Cardiac muscle cell (in vitro differentiated cells and primary cell): ENCODE measurements at places on chromosomes 1 and 21.
A peak's percentile ranks its signal among the peaks of the same experiment; 100 is the strongest.

- no peak for DNase-seq
These were observed 413.9 kb downstream of the LRRIQ3 start for GRCh38 chr1:73784026-73784425.

GRCh38 chr21:45294509-45295291, 7.0 kb upstream of the POFUT2 start:
- peak; percentile 66 for DNase-seq

DNA sequence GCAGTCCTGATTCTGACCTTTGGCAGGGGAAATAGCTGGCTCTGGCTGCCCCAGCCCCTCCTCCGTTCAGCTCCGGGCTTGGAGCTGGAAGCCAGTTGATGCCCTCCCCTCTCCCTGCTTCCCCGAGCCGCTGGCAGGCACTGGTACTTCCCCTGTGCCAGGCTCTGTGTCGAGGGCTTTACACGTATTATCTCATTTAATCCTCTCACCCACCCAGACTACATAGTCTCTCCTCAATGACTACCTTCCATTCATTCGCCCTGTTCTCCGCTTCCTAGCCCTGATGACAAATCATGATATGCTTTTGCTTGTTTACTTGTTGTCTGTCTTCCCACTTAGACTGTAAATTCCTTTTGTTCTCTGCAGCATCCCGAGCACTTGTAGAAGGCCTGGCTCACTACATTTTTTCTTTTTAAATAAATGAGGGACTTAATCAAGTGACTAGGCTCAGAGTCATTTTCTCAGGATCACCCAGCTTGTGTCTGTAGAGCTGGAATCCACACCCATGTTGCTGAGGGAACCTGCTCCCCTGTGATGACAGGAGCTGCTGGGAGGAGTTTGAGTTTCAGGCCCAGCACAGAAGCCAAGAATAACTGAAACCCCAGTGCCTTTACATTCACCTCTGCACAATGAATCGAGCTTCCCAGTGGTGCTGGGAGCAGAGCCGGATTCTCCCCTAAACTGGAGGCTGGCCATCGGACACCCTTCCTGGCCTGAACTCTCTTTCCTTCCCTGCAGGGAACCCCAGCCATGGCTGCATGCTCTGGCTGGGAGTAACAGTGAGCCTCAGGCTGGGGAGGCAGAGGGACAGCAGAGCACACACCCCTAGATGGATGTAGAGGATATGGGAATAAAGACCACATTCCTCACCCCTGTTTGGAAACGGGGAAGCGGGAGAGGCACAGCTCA, 58.3 kb downstream of the UBIAD1 start:
- no peak for DNase-seq

DNA sequence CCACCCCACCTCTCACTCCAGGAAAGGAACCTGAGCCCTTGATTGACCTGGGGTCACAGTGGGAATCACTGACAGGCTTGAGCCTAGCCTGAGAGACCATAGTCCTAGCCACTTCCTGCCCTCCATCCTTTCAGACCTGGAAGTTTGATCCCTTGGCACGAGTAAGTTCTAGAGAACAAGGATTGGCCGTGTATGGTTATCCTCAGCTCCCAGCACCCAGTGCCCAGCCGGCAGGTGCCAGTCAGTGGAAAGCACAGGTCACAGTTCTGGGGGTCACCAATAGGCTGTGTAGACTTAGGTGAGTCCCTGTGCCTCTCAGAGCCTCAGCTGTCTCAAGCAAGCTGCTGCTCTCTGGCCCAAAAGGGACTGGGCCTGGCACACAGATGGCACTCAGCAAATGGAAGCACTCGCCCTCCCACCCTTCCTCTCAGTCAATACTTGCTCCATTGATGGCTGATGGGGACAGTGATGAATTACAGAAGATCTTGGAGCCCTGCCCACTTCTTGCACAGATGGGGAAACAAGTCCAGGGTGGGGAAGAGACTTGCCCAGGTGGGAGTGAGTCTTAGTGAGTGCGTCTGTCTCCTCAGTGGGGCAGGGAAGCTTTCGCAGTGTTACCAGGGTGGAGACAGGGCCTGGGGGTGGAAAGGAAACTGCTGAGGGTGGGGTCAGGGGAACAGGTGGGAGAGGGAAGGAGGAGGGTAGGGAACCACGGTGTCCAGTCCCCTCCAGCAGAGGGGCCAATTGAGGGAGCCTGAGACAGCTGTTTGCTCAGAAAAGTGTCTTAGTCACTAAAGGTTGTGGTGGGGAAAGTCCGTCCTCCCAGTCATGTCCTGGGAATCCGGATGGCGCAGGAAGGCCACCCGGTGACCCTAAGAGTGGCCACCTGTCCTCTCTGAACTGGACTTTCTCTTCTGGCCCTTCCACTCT, 2.6 kb upstream of the KCNQ4 start:
- no peak for DNase-seq

DNA sequence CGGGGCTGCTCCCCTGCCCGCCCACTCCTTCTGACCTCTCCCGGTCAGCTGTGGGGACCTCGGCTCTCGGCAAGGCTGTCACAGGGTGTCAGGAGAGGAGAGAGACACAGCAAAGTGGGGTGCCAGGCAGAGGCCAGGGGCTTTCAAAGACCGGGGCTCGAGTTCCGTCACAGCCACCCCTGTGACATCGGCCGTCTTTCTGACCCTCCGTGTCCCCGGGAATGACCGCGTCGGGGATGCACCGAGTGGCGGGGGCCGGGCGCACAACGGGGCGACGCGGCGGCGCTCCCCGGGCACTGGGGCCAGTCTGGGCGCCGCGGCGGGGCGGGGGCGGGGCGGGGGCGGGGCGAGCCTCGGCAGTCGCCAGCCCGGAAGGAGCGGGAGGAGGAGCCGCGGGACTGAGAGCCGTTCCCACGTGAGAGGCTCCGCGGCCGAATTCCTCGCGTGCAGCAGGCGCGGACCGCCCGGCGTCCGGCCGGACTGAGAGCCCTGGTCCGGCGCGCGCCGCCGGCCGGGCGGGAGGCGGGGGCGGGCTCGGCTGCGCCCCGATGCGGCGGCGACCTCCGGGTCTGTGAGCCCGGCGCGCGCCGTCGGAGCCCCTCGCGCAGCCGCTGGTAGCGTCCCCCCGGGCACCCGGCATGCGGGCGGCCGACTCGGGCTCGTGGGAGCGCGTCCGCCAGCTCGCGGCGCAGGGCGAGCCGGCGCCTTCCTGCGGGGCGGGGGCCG, 229.7 kb upstream of the TMEM51 start:
- DNase-seq = peak; percentile 81

- peak; percentile 75 for DNase-seq
These were observed 3.9 kb upstream of the NUAK2 start for GRCh38 chr1:205325334-205325884.

- DNase-seq = no peak
These were observed 26.2 kb upstream of the HHAT start for GRCh38 chr1:210302501-210302900.

DNA sequence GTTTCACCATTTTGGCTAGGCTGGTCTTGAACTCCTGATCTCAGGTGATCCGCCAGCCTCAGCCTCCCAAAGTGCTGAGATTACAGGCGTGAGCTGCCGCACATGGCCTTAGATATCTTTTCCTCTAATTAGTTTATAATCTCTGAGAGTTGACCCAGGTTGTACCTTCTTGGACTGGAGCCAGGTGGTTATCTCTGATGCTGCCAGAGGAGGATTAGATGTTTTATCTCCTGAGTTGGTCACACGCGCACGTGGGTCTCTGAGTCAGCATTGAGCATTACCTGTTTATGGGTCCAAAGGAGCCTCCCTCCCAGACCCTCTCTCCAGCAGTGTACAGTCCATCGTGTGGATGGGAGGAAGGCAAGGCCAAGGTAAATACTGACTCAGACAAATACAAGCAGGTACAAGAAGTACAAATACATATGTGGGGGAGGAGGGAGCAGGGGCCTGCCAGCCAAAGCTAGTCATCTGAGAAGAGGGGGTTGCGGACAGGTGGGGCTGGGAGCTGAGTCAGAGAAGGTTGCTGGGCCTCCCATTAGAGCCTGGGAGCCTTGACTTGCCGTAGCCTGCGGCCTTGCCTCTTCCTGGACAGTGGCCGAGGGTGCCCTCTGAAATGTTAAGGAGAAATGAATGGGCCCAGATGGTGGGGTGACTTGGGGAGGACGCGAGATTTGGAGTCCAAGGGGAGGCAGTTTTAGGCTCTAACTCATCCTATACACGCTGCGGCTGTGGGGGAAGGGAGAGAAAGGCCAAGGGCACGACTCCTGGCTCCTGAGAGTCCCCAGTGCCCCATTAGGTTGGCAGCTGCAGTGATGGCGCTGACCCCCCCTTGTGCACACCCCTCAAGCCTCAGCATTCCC, 13.1 kb downstream of the IL6R start:
- DNase-seq = no peak

GRCh38 chr1:60059468-60059867, 14.1 kb downstream of the C1orf87 start:
- DNase-seq = no peak

- no peak for DNase-seq
These were observed 339.9 kb downstream of the NTNG1 start for GRCh38 chr1:107480548-107481415.

DNA sequence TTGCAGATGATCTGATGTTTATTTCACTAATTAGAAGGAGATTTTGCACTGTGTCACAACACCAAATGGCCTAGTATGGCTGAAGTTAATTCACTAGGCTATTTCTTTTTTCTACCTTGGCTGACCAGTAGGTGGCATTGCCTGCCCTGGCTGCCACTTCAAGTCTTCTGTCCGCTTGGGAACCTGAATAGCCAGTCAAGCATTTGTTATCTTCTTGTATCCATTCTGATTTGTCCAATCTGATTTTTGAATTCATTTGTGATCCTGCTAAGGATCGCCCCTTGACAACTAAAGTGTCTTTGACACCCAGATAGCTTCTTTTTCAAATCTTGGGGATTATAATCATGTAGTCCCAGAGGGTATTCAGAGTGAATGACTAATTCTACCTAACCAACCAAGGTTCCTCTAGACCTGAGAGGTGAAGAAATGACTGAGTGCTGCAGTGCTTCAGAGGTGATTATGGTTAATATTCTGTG, 99.4 kb downstream of the GIPC2 start:
- peak; percentile 76 for DNase-seq

GRCh38 chr1:234915924-234916675, 212.5 kb downstream of the TOMM20 start:
- DNase-seq = peak; percentile 64

- no peak for DNase-seq
These were observed 4.2 kb downstream of the RAP1GAP start for GRCh38 chr1:21664806-21665588.

- DNase-seq = peak; percentile 69
These were observed 214.2 kb downstream of the RERE start for GRCh38 chr1:8603220-8603616.

DNA sequence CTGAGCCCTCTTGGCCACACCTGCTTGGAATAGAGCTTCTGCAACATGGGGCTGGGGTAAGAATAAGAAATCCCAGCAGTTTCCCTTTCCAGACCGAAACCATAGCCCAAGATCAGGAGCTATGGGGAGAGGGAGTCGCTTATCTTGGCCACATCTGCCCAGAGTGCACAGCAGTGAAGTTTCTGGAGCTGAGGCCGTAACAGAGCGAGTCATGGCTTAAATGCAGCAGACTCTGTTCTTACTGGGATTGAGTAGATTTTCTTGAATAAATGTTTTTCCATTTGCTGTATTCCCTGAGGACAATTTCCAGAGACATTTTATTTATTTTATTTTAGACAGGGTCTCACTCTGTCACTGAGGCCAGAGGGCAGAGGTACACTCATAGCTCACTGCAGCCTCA, 33.5 kb downstream of the CFAP57 start:
- DNase-seq = peak; percentile 38

DNA sequence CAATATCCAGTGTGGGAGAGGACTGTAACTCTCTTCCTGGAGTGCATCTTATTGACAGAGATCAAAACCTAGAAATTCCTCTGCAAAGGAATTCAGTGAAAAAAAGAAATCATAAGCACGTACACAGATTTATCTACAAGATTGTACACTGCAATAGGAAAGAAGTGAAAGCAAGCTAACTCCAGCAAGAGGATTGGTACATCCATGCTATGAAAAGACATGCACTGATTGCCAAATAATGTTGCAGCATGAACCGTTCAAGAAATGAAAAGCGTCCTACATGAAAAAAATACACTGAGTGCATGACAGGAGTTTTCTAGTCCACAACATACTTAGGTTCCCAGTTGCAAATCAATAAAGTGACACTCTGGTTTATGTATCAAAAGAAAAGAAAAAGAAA, 1.9 kb upstream of the MGST3 start:
- peak; percentile 34 for DNase-seq

- no peak for DNase-seq
These were observed 97.4 kb downstream of the PRDM16 start for GRCh38 chr1:3166206-3166918.

DNA sequence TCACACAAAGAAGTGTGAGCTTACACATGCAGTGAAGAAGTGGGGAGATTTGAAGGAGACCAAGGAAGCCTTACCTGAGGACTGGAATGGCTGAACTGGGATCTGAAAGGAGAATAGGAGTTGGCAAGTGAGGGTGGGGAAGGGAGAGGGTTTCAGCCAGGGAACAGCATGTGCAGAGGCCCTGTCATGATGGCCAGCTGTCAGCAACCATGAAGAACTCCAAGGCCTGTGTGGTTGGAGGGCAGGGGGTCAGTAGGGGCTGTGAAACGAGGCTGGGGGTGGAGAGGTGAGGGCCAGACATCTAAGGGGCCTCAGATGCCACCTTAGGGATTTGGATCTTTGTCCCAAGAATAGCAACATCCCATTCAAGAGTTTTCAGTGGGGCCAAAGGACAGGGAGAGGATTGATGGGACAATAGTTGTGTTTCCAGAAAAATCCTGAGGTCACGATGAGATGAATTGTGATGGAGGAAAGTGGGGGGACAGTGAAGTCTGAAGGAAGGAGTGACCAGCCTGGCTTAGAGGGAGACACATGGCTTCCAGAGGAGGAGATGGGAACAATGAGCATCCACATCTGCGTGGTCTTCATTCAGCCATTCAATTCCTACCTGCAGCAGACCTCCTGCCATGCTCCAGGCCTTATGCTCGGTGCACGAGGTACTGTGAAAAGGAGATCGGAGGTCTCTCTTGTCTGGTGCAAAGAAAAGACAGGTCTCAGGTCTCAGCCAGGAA, 187.6 kb downstream of the MATN1 start:
- DNase-seq = no peak

GRCh38 chr1:58584082-58584895, 7.2 kb upstream of the TACSTD2 start:
- peak; percentile 64 for DNase-seq

GRCh38 chr1:47378147-47378546, 37.9 kb upstream of the FOXE3 start:
- DNase-seq = no peak
